GM18507 (cell line): ENCODE measurements at places on chromosomes 2 and 18.

GRCh38 chr2:229133155-229133772, 137.8 kb downstream of the PID1 start:
- no peak for DNase-seq

GRCh38 chr2:229922449-229923386, at the start of gene FBXO36:
TSS of gene FBXO36 (plus strand) at chr2:229922503. CDS start at chr2:229922514, 11 bp downstream.
- DNase-seq, result peak; percentile 74

DNA sequence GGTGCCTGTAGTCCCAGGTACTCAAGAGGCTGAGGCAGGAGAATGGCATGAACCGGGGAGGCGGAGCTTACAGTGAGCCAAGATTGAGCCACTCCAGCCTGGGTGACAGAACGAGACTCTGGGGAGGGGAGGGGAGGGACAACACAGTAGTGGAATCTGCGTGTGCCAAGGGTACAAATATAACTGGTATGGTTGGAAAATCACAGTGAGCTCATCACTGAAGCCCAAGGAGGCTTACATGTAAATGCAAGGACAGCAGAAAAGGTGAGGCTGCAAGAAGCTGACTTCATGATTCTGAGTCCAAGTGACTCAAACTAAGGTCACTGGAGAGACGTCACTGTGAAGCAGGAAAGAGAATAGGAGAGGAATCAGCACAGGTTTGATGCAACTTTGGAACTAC, 9.2 kb downstream of the SEPTIN10 start:
- no peak for DNase-seq

- no peak for DNase-seq
Observed at GRCh38 chr18:23857756-23858155, 156.8 kb upstream of the TTC39C start.

- no peak for DNase-seq
Observed at GRCh38 chr2:176461809-176462670, 192.8 kb downstream of the MTX2 start.

GRCh38 chr2:210318486-210318885, 3.5 kb upstream of the MYL1 start:
- no peak for DNase-seq

GRCh38 chr18:31483396-31483795, 14.6 kb upstream of the DSG2 start:
- DNase-seq, result no peak

GRCh38 chr2:97011977-97012569, 25.7 kb upstream of the FAM178B start:
- no peak for DNase-seq

- DNase-seq, result no peak
Observed at GRCh38 chr2:138182937-138183312, 218.7 kb downstream of the HNMT start.

- no peak for DNase-seq
Observed at GRCh38 chr18:54479365-54479764, 111.7 kb upstream of the DYNAP start.

DNA sequence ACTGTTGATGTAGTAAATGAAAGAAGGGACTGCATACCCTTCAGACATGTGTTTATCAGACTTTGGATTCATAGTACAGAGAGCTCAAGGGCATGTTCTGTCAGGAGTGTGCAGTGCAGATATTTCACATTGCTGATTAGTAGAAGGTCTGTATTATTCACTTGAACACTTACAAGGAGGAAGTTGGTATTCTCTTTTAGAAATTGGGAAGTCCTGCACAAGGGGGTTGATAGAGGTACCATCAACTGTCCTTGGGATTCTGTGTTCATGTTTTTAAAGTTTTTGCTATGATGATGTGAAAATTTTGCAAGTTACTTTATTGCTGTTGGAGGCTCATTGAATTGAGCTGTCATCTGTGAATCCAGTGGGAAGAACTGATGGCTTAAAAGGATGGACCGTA, 6.7 kb downstream of the PSMD1 start:
- DNase-seq, result no peak

DNA sequence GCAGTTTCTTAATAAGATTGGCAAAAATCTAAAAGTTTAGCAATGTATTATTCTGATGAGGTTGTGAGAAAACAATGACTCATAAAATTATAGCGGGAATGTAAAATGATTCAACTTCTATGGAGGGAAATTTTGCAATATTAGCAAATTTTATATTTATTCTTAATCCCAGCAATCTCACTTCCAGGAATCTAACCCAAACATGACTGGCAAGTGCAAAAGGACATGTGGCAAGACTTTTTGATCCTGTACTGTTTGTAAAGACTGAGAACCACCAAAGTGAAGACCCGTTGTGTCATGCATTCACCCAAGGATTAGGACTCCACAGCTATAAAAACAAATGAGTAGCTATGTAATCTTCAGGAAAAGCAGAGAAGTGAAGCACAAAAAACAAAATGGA, 234.8 kb upstream of the KYNU start:
- no peak for DNase-seq

DNA sequence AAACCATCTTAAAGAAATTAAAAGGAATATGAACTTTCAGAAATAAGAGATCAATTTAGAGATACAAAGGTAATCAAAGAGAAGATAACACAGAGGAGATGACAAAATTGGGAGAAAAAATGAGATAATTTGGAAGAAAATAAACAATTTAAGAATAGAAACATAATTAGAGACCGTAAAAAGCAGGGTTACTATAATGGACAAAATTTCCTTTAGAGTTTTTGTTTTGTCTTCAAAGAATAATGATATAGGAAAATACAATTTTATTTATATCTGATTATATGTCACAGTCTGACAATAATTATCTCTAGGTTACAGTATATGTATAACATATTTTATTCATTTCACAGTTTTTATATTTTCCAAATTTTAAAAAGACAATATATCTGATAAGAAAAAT, 716.4 kb upstream of the ZNF804A start:
- DNase-seq, result no peak

GRCh38 chr2:191625016-191625415, 52.9 kb upstream of the NABP1 start:
- no peak for DNase-seq

- DNase-seq, result peak; percentile 74
Observed at GRCh38 chr2:65436824-65437221, 4.4 kb upstream of the SPRED2 start.

- no peak for DNase-seq
Observed at GRCh38 chr2:18792684-18793083, 203.3 kb upstream of the NT5C1B start.

DNA sequence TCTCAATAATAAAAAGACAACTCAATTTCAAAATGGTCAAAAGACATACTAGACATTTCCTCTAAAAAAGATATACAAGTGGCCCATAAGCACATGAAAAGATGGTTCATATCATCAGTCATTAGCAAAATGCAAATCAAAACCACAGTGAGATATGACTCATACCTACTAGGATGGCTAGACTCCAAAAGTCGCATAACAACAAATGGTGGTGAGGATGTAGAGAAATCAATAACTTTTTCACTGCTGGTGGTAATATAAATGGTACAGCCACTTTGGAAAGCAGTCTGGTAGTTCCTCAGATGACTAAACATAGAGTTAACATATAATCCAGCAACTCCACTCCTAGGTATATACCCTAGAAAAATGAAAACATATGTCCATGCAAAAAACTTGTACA, 242.3 kb upstream of the NOL4 start:
- DNase-seq, result no peak

GRCh38 chr2:176162911-176163671, 6.0 kb downstream of the HOXD3 start:
- no peak for DNase-seq

- DNase-seq, result no peak
Observed at GRCh38 chr18:69088973-69089372, 291.1 kb downstream of the CCDC102B start.

DNA sequence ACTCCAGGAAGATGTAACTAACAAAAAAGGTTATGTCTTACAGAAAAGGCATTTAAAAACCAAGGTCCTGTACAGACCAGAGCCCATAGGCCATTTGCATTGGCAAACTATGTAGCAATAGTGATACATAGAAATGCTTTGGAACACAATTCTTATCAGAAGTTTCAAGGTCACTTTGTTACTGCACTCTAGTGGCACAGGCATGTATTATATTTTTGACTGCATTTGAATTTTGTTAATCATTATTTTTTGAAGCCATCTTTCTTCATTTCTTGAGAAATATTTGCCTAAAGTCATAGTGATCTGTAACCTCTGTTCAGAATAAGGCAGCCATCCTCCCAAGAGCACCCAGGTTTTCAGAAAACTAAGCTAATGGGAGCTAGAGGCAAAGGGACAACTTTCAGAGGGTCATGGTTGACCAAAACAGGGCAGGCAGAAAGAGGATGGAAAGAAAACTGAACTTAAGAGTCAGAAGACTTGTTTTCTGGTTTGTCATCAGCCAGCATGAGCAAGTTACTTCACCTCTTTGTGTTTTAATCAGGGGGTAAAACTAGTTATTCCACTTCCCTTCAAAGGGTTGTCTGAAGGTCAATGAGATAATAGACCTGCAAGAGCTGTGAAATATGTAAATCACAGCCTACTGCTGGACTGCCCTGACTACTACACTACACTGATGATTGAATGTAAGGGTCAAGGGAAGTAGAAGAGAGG, 41.5 kb downstream of the SLC38A11 start:
- no peak for DNase-seq

DNA sequence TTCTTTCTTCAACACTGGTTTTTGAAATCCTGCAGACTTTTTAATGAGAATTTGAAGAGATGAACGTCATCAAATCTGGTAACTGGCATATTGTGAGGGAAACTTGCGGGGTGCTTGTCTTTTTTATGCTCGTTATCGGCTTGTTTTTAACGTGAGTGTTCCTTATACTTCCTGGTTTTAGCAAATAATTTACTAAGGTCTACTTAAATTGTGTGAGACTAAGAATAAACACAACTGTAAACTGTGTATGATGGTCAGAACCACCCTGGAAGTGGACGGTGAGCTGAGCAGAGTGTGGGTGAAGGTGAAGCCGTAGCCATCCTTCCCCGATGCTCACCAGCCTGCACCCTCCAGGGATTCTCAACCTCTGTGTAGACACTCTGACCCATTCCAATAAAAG, 82.3 kb upstream of the CDC42EP3 start:
- DNase-seq, result no peak

GRCh38 chr2:112679484-112679883, 33.7 kb downstream of the SLC20A1 start:
- DNase-seq, result no peak

DNA sequence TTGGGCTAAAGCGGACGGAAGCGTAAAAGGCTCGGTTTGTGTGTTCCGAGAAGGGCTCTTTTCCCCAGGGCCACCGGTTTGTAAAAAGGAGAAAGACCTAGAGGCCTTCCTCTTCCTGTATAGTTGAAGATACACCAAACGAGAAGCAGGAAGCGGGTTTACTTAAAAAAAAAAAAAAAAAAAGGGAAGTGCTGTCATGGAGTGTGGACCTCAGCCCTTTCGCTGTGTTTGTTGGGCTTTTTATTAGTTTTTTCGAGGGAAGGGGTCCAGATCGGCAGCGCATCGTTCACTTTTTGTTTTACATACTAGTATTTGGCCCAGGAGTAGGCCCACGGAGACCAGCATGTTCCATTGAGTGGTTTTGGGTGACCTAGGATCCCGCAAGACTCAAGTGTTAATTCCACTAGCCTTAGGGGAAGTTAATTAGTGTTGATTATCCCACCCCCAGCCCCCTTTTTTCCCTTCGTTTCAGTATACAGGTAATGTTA, 676 bp downstream of the ACTR2 start:
- DNase-seq, result no peak

DNA sequence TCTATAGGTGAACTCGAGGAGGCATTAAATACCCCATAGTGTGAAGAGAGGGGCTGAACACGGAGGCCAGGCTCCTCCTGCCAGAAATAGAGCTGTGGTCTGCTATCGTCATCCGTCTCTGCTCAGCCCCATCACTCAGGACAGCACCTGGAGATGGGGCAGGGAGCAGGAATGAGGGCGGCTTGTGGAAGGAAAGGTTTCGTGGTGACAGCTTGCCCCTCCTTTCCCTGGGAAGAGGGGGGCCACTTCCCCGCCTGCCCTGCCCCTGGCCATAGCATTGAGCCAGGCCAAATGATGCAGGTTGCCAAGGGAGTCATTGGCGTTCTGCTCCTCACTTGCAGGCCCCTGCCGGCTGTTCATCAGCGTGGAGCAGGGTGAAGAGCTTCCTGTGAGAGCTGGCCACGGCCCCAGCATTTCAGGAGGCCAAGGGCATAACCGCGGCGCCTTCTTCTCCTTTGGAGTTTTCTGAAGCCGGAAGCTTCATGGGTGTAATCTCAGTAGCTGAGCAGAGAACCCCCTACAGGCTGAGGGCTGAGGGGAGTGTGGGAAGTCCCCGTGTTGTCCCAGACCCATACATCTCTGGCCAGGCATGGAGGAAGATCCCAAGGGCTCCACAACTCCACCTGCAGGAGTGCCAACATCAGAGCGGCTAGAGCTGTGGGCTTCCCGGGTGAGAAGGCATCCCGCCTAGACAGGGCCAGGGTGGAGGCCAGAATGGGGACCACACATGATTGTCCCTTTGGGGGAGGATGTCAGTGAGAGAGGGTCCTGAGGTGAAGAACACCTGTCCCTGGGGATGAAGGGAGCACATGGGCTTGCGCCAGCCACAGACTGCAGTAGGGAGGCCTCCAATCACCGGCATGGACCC, 112.5 kb upstream of the GLI2 start:
- no peak for DNase-seq

DNA sequence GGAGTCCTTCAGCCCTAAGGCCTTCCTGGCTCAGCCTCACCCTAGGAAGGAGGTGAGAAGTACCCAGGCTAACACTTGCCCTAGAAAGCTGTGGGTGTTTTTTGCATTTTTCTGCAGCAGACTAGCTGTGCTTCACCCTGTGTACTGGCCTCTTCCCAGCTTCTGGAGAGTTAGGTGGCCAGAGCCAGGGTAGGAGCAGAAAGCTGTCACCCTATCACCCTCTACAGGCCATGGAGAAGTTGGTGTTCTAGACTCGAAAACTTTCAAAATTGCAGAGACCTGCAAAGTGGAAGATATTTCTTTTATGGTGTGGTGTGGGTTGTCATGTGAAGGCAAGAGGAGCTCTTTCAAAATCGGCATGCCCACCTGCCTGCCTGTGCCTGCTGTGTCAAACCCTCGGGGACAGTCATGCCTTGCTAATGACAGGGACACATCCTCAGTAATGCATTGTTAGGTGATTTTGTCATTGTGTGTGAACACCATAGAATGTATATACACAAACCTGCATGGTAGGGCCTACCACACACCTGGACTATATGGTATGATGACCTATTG, 29.8 kb downstream of the EHD3 start:
- DNase-seq, result no peak
